GM10248 (cell line): ENCODE measurements at places on chromosomes 13 and 19.

- peak; percentile 84 for DNase-seq
These were observed 475 bp downstream of the KLF12 start for GRCh38 chr13:74133657-74134201.

GRCh38 chr13:70534466-70534865, 426.2 kb upstream of the KLHL1 start:
- no peak for DNase-seq

DNA sequence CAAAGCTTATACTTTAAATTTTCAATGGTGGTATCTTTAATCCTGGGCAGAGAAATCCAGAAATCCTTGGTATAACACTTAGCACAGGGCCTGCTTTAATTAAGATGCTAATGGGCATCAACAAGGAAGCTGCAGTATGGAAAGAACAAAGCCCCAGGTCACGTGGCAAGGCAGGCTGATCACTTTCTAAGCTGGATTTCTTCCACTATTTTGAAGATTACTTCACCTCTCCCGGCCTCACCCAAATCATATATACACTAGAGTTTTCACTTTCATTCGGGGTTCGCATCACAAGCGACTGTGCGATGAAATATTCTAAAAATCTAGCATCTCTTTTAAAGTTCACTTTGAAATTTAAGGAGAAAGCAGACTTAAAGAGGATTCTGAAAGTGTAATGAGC, 71.8 kb downstream of the STARD13 start:
- DNase-seq = no peak

- no peak for DNase-seq
These were observed 33.2 kb downstream of the RAB20 start for GRCh38 chr13:110528371-110528770.

GRCh38 chr19:4304538-4305256, at the start of gene FSD1:
FSD1 (plus strand) TSS chr19:4304598; CDS start chr19:4304747, 149 bp downstream.
- peak; percentile 94 for DNase-seq

- DNase-seq = no peak
These were observed 720.5 kb upstream of the PCDH9 start for GRCh38 chr13:67950603-67951002.

GRCh38 chr19:8097198-8097597, 44.6 kb downstream of the CCL25 start:
- no peak for DNase-seq

DNA sequence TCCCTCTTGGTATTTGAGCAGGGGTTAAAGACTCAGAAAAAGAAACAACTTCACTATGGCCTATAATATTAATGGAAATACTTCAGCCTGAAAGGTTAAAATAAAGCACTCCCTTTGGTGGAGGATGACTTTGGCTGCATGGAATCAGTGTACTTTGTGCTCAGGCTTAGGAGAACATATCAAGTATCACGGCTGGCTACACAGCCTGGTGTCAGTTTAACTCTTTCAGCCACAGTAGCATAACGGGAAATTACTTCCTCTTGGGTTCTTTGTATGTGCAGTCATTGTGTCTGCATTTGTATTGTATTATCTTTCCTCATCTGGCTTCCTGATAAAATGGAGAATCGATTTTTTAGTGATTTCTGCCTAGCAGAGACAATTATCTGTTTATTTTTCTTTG, 239.0 kb downstream of the GGACT start:
- no peak for DNase-seq

DNA sequence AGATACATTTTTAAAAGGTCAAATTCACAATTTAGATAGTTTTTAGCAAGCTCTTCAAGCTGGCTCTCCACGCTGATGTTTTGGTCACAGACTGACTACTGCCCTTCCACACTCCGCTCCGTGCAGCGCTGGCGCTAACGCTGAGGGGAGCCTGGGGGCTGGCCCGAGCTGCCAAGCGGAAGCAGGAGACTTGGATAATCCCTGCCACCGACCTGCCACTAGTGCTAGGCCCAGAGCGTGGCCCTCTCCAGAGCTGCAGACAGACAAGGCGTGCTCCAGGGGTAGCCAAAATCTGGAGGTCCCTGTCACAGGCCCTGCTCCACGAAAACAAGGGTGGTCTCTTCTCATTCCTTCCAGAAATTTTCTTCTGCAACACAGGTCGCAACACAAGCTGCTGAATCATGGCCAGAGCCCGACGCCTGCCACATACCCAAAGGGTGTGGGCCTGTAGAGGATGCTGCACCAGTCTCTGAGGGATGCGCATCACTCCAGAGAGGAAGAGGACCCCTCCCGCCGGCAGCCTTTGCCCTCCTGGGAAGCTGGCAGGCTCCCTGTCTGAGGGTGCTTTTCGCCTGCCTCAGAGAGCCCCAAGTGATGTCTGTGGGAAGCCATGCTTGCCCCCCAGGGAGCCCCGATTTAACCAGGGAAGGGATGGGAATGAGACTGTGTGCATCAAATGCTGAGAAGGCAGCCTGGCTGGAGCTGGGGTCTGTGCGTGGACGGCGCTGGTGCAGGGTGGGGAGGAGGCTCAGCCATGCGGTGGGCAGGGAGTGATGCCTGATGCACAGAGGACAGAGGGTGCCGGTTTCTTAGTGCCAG, 21.6 kb downstream of the CAPS start:
- no peak for DNase-seq

DNA sequence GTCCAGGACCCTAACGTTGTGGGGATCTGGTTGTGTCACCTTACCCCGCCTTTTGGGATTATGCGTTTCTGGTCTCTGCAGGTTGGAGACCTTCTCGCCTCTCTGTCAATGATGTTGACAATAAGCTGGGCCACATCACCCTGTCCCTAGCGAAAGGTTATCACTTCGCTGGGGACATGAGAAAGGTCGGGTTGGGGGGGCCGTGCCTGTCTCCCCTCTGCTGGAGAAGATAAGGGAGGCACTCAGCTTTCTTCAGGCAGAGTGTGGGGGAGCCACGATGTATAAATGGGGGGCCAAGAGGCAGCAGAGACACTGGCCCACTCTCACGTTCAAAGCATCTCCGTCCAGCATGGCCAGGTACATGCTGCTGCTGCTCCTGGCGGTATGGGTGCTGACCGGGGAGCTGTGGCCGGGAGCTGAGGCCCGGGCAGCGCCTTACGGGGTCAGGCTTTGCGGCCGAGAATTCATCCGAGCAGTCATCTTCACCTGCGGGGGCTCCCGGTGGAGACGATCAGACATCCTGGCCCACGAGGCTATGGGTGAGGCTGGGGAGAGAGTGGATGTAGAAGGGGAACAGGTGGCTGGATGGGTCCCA, at the start of gene RLN3:
Gene RLN3 (plus strand): TSS at position 293 of the 595 bp plus-strand sequence. CDS start 57 bp downstream, at position 350.
- DNase-seq = no peak

DNA sequence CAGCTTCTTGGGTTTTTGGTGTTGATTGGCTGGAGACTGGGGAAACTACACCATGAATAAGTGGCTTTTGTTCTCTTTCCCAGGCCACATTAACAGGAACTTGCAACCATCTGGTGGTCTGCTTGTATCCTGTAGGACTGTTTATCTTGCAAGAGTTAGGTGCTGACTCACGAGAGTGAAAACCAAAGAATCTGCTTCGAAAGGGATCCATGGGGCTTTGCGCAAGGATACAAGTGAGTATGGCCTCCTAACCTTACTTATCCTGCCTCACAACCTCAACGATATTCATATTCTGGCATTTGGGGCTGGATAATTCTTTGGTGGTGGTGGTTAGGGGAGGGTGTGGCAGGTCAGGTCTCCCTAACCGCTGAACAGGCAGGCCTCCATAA, 4.7 kb upstream of the SIGLECL1 start:
- DNase-seq = no peak

GRCh38 chr19:51227326-51227725, 2.4 kb downstream of the CD33 start:
- no peak for DNase-seq

DNA sequence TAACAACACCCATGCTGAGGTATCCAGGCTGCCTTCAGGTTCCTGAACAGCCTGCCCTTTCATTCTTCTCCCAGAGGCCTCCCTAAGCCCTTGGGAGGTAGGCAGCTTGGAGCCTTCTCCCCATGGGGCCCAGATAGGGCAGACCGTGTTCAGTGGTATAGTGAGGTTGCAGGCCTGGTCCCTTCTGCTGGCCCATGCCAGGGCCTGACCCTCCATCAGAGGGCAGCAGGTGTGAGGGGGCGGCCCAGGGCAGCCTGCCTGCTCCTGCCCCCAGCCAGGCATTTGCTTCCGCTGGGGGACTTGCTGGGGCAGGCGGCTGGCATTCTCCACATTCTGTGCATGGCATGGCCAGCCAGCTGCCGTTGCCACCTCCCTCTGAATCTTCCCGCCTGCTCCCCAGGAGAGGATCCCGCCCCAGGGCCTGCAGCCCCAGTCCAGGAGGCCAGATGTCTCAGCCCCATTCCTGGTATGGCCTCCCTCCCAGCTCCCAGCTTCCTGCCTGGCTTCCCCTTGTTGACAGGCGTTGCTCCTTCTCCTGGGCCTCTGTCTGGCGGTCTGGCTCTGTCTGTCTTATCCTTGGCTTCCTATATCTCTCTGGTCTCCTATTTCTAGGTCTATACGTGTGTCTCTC, 8.9 kb downstream of the CIC start:
- DNase-seq = no peak

GRCh38 chr19:4284176-4284958, 5.3 kb downstream of the SHD start:
- DNase-seq = no peak

DNA sequence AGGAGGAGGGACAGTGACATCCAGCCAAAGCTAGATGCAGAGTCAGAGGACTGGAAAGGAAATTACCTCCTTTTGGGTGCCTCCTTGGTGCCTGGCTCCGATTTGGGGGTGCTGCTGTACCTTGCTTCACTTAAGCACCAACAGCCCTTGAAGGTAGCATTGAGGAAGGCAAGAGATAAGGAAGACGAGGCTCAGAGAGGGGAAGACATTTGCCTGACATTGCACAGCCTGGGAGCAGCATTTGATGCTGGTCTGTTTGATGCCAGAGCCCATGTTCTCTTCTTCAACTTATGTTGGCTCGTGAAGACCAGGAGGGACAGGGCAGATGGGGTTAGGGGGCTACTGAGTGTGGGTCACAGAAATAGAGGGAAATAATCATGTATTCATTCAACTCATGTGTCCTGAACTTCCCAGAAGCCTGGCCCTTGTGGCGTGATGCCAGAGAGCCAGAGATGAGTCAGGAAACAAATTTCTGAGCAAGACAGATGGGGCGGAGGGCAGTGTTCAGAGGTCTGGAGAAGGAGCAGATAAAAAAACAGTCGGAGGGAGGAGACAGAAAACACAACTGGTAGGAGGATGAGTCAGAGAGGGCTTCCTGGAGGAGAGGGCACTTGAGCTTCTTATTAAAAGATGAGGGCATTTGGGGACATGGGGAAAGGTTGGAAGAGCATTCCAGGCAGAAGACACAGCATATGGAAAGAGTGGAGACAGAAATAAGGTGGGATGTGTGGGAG, 3.0 kb upstream of the C19orf81 start:
- no peak for DNase-seq

GRCh38 chr13:44259045-44260027, 114.3 kb upstream of the SERP2 start:
- peak; percentile 66 for DNase-seq

DNA sequence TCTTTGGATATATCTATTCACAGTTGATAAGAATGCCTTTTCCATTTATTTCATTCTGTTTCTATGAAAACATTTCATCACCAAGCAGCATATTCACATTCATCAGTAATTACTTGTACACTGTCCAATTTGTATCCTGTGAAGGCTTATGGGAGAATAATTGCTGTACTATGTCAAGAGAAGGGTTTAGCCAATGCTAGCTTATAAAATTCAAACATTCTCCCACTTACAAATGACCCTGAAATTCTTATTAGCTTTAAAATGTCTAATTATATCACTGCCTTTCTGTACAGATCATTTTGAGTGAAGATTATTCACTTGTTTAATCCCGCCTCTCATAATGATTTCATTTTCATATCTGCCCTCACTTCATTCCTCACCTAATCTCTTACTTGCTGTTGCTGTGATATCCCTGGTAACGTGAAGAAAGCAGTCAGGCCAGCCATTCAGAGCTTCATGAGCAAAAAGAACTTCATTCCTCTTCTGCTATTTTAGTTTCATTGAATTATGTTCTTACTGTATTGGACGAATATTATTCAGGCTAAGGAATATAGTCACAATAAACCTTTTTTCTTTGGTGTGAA, 778.7 kb downstream of the OLFM4 start:
- DNase-seq = no peak

GRCh38 chr13:22320991-22321390, 650.1 kb downstream of the FGF9 start:
- DNase-seq = no peak

DNA sequence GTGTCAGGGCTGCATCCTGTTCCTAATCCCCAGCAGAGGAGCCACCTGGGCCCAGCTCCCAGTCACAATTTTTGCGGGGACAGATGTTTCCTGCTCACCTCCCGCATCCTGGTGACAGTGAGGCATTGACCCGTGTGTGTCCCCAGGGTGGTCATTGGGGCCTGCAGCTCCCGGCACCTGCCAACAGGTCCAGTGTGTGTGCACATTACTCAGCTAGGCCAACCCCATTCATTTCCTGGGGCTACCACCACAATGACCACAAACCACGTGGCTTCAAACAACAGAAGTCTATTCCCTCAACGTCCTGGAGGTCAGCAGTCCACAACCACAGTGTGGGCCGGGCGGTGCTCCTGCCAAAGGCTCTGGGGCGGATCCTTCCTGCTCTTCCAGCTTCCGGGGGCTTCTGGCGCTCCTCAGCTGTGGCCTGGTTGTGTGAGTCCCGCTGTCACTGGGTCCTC, 11.9 kb upstream of the F2RL3 start:
- no peak for DNase-seq

DNA sequence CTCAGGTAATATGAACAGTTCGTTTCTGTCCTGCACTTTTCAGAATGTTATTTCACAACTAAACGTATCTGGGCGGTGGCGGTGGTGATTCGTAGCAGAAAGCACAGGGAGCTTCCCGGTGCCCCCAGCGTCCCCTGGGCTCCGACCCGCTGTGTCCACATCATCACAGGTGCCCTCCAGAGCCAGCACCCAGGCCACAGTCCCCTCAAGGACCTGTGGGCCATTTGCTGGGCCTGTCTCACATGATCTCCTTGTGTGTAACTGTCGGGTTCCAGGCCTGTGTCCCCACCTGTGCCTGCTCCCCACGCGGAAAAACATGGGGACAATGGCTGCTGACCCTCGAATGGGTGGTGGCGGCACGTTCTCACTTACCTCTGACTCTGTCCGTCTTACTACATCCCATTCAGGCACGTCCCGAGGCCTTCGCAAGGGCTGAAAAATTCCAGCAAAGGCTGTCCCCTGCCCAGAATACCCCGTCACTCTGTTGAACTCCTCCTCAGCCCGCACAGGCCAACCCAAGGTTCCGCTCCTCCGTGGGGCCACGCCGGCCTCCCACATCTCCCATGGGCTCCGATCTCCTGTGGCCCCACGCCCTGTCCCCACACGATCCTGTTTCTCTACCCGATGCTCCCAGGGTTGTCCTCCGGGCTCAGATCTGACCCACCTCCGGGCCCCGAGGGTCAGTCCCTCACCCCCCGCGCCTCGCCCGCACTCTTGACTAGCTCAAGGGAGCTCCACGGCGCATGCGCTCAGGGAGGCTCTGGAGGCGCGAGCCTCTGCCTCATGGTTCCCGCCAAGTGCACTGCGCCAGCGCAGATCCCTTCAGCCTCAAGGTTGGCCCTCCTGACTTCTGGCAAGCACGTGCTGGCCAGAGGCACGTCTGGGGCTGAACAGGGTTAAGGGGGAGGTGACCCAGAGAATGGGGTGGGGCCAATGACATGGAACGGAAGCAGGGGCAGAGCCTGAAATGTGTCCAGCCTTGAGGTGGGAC, 21.2 kb downstream of the DEDD2 start:
- DNase-seq = no peak

GRCh38 chr13:98606296-98606695, 29.4 kb upstream of the STK24 start:
- no peak for DNase-seq

- no peak for DNase-seq
These were observed 47.9 kb upstream of the ZNRF4 start for GRCh38 chr19:5407356-5407755.

- no peak for DNase-seq
These were observed 419.3 kb upstream of the GPC6 start for GRCh38 chr13:92807353-92807752.

- DNase-seq = peak; percentile 65
These were observed at the start of gene TMEM38A for GRCh38 chr19:16660763-16661479. TMEM38A (plus strand) TSS chr19:16661139; CDS start chr19:16661218, 79 bp downstream.
